Uterus (tissue), 4 donors: ENCODE measurements at places on chromosomes 7 and 10.

DNA sequence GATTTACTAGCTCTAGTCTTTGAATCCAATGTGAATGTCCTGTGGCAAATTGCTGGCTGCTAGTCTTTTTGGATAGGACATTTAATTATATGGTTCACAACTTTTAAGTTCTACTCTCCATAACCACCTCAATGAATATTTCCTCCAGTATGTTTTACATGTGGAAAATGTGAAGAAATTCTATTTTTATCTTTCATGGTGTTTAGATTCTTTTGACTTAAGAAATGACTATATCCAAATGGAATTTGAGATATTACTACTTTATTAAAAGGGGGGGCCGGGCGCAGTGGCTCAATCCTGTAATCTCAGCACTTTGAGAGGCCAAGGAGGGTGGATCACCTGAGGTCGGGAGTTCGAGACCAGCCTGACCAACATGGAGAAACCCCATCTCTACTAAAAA, 202.0 kb downstream of the ARL4A start:
- no peaks in the 10 kb centered on the region for H3K36me3 ChIP-seq
- no peak overlapping the region for H3K27ac ChIP-seq
- DNase-seq: no peak
- no peaks in the 10 kb centered on the region for H3K27me3 ChIP-seq
- H3K4me1 ChIP-seq: no peaks in the 10 kb centered on the region

DNA sequence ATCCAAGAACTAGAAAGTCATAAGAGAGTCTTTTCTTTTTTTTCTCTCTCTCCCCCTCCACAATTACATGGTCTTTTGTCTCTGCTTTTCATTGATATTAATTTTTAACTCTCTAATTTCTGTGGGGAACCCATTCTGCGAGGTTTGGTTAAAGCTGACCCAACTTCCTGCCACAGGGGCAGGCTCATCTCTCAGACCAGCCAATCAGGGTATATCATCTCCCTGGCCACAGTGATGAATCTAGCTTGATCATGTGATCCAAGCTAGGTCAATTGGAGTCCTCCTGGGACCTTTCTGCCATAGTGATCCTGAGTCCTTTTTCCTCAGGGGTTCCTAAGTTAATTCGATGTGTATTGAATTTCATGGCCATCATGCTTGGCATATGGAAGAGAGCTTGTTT, 38.0 kb upstream of the TRUB1 start:
- no peak for DNase-seq
- no peaks in the 10 kb centered on the region for H3K27me3 ChIP-seq
- no peaks in the 10 kb centered on the region for H3K4me1 ChIP-seq
- no peaks in the 10 kb centered on the region for H3K36me3 ChIP-seq

DNA sequence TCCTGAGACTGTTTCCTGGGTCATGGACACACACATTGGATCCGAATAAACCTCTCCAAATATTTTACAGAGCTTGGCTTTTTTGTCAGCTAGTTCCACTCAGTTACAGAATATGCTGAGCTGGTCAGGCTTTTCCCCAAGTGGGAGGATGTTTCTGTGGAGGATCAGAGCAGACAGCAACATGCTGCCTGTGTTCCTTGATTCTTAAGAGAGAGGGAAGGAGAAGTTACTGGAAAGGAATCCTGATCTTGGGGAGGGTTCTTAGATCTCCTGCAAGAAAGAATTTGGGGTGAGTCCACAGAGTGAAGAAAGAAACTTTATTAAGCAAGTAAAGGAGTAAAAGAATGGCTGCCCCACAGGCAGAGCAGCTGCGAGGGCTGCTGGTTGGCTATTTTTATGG, 76.8 kb upstream of the RPA3 start:
- H3K27ac ChIP-seq: no peak overlapping the region
- DNase-seq: no peak
- H3K27me3 ChIP-seq: no peaks in the 10 kb centered on the region
- H3K4me1 ChIP-seq: no peaks in the 10 kb centered on the region
- no peaks in the 10 kb centered on the region for H3K36me3 ChIP-seq

GRCh38 chr7:158020706-158021095, 566.9 kb downstream of the PTPRN2 start:
- no peak overlapping the region for H3K4me3 ChIP-seq
- H3K36me3 ChIP-seq: no peaks in the 10 kb centered on the region
- no peaks in the 10 kb centered on the region for H3K27me3 ChIP-seq
- H3K4me1 ChIP-seq: peaks cover 7% of the 10 kb centered on the region

GRCh38 chr10:12980713-12981306, 20.7 kb downstream of the CCDC3 start:
- H3K27ac ChIP-seq: no peak overlapping the region
- H3K4me3 ChIP-seq: no peak overlapping the region
- no peaks in the 10 kb centered on the region for H3K4me1 ChIP-seq
- no peaks in the 10 kb centered on the region for H3K27me3 ChIP-seq
- DNase-seq: no peak
- H3K36me3 ChIP-seq: no peaks in the 10 kb centered on the region

- no peaks in the 10 kb centered on the region for H3K36me3 ChIP-seq
- H3K4me3 ChIP-seq: no peak overlapping the region
- H3K27ac ChIP-seq: no peak overlapping the region
- no peak for DNase-seq
- H3K27me3 ChIP-seq: no peaks in the 10 kb centered on the region
- H3K4me1 ChIP-seq: no peaks in the 10 kb centered on the region
Observed at GRCh38 chr10:107692072-107692471, 527.6 kb upstream of the SORCS1 start.
